ENCODE measurements at places on chromosomes 3 and 15.

- DNase-seq, result no peak
Measured at GRCh38 chr3:123778991-123779622, 105.0 kb downstream of the MYLK start.

DNA sequence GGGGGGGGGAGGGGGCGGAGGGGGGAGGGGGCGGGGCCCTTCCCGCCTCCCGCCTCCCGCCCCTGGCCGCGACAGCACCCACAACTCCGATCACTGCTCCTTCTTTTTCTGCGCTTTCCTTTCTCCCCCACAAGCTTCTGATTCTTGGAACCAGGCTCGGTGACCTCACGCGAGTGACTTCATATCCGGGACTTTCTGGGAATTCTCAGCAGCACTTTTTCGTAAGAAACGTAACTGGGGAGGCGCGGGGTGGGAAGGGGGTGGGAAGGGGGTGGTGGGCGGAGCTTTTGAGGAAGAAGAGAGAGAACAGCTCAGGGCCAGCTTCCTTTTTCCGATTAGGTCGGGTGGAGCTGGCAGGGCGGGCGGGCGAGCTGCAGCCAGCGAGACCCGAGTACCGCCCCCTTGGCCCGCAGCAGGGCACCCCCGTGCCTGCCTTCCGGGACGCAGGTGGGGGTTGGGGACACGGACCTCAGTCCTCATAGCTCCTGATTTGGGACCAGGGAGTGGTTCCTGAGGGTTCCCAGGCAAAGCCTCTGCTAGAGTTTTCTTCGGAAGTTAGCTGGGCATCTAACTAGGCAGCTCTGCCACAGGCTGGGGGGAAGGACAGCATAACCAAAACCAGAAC, 14.6 kb downstream of the XIRP1 start:
- DNase-seq, result peak; percentile 93

DNA sequence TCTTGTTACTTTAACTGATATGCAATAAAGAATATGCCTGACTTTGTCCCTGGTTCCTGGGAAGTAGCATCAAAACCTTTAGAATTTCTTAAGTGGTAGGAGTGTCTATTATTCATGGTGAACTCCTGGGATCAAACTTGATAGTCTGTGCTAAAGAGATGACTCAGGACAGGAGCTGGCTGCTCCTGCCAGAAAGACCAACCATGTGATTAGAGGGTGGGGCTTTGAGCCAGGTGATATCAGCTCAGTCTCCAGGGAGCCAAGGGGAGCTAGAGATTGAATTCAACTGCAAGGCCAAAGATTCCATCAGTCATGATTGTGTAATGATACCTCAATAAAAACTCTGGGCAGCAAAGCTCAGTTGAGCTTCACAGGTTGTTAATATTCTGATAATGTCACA, 20.6 kb upstream of the TMC3 start:
- DNase-seq, result no peak

DNA sequence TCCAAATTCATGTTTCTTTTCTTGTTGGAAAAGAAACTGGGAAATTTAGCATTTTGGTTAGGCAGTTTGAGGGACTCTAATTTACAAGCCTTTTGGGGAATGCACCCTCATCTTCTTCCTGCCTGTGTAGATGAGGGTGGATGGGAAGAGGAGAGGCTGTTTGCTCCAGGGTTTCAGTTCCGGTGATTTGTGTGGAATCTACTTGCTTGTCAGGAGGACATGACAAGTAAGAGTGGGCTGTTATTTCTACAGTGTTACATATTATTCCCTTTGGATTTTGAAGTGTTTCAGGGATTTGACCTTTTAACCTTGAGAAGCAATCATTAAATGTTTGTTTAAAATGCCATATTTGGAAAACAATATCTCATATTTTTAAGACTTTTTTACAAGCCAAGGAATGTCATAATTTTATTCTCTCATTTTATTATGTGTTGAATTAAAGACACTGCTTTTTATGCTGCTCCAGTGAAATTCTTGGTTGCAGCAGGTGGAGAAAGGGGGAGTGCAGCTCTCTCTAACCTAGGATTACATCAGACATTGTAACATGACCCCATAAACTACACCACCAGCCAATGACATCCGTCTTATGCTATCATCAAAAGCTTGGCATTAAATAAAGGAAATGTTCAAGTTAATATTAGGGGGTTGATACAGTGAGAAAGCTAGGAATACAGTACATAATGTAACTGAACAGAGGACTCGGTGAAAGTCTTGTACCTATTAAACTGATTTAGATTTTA, 30.2 kb downstream of the PLAAT1 start:
- DNase-seq, result no peak

GRCh38 chr15:92638709-92639365, 16.7 kb downstream of the FAM174B start:
- no peak for DNase-seq

- DNase-seq, result no peak
Measured at GRCh38 chr3:47663630-47664240, 85.1 kb upstream of the CSPG5 start.

GRCh38 chr15:71465131-71465955, 345.0 kb upstream of the NR2E3 start:
- DNase-seq, result no peak

DNA sequence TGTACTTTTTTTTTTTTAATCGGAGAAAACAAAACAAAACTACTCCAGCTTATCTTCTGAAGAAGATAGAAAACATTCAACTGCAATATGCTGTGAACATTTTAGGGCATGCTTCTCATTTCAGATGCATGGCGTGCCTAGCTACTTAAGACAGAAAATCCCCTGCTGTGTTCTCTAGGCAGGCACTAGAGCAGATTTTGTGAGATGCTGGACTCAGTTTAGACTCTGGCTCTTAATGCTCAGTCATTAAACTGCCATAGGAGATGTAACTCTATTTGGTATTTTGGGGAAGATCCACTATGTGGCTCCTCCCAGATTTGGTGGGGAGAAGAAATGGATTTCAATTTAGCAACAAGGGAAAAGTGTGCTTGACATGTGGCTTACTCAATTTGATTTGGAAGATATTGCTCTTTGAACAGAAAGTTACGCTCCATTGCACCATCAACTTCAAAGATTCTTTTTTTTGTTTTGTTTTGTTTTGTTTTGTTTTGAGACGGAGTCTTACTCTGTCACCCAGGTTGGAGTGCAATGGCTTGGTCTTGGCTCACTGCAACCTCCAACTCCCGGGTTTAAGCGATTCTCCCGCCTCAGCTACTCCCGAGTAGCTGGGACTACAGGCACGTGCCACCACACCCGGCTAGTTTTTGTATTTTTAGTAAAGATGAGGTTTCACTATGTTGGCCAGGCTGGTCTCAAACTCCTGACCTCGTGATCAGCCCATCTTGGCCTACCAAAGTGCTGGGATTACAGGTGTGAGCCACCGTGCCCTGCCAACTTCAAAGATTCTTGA, 62.0 kb upstream of the LEKR1 start:
- no peak for DNase-seq

DNA sequence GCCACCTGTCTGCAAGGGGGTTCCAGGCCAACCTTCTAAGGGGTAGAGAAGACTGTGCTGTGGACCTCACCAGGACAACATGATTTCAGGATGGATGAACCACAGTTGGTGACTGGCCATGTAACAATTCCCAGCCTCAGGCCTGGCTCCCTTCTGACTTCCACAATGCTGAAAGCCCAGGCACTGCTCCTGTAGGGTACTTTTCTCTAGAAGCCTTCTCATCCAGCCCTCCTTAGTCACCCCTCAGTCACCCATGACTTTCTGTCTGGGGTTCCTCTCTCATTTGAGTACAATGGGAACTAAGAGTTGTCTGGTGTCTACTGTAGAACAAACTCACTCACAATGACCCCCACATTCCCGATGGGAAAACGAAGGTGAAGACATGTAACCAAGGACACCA, 8.6 kb downstream of the ALS2CL start:
- DNase-seq, result no peak

GRCh38 chr15:100601617-100602063, 344 bp downstream of the LINS1 start:
- no peak for DNase-seq

GRCh38 chr15:68442041-68442440, 10.1 kb upstream of the ITGA11 start:
- DNase-seq, result no peak

DNA sequence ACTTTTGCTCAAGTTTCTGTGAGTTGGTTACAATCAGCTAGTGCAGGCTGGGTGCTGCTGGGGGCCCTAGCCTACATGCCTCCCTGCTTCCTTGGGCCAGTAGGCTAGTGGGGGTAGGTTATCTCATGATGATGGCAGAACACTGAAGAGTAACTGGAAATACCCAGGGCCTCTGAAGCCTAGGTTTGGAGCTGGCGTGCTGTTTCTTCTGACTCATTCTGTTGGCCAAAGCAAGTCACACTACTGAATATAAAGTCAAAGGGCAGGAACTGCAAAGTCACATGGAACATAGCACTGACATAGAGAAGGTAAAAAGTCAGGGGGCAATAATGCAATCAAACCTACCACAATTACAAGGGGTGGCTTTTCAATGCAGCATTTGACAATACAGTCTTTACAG, 34.5 kb downstream of the RASGRP1 start:
- no peak for DNase-seq

DNA sequence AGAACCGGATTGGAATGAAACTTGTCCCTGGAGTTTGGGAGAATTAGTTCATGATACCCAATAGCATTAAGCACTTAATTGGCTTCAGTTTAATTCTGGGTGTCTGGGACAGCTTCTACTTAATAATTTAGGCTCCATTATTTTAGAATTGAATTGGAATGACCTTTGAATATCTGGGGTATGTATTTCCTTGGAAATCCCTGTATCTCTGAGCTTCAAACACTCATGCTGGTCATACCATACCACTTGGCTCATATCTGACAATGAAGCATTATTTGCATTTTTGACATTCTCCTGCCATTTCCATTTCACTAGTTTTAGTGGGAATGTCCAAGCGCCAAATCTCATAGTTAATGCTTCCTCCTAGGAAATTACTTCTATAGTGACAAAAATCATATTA, 393.1 kb downstream of the DIPK2A start:
- DNase-seq, result no peak

GRCh38 chr3:146523531-146523930, 20.9 kb downstream of the PLSCR1 start:
- no peak for DNase-seq

GRCh38 chr15:50183112-50183794, 1.3 kb downstream of the SLC27A2 start:
- DNase-seq, result no peak

- DNase-seq, result no peak
Measured at GRCh38 chr3:127413318-127413673, 125.5 kb upstream of the PRR20G start.

DNA sequence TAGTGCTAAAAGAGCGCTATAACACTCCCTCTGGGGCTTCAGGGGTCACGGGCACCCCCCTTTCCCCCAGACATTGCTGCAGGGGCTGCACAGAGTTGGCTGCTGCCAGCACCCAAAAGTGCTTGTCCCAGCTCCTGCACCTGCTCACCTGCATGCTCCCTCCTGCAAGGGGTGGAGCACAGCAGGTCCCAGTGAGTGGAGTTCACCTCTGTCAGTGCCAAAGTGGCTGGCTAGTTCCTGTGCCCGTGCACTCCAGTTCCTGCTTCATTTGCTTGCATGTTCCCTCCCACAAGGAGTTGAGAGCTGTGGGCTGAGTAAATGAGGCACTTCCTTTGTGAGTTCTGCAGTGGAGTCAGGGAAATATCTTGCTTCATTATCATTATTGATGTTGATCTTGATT, 476.9 kb downstream of the SQOR start:
- DNase-seq, result no peak

DNA sequence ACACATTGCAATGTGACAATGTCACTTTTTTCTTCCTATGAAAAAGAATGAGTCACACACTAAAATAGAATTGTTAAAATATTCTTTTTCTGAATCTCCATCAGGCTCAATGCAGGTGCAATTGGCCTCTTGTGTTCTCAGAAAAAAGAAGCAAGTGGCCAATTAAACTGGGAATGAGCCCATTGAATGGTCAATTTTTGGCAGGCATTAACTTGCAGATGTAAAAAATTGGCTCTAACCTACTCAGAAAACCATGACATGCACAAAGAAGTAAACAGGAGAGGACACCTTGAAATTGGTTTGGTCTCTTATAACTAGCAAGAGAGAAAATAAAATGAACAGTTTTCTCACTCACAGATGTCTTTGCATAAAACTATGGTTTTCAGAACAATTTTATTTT, 820.8 kb downstream of the TBL1XR1 start:
- DNase-seq, result no peak

DNA sequence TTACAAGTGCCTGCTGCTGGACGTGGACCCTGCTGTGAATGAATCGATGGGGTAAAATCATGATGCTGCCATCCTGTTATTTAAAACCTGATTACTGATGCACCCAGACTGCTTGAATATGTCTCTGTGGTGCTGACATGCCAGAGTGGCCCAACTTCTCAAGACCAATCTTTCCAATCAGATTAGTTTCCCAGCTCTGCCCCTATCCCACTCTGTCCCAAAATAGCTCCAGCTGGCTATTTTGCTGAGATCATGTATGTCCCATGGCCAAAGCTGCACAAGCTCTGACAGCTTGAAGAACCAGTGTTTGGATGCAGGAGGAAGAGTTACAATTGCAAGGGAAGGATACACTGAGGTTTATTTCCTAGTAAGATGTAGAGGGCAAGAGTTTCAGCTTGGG, 153.6 kb downstream of the TMEM108 start:
- DNase-seq, result no peak

DNA sequence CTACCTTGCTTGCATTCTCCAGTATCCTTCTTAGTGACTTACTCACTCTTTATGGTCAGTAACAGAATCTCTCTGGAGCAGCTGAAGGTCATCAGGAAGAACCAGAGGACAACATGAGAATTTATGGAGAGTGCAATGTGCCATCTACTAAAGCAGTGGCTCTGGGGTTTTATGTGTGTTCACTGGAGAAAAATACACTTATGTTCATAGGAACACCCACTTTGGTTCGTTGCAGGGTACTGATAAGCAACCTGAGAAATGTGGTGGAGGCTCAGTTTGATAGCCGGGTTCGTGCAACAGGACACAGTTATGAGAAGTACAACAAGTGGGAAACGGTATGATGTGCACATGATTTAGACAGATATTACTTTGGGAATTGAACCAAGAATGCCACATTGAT, 12.8 kb downstream of the CPB1 start:
- no peak for DNase-seq

DNA sequence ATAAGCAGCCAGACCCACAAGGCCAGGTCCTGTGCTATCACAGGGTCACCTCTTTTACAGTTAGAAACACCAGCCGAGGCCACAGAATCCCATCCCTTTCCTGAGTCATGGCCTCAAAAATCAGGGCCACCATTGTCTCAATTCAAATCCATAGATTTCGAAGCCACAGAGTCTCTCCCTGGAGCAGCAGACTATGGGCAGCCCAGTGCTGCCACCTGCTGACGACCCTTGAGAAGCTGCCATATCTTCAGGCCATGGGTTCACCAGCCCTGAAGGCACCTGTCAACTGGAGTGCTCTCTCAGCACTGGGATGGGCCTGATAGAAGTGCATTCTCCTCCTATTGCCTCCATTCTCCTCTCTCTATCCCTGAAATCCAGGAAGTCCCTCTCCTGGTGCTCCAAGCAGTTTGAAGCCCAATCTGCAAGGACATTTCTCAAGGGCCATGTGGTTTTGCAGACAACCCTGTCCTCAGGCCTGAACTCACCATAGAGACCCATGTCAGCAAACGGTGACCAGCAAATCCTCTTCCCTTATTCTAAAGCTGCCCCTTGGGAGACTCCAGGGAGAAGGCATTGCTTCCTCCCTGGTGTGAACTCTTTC, 39.6 kb downstream of the TGM4 start:
- DNase-seq, result peak; percentile 82

- DNase-seq, result peak; percentile 84
Measured at GRCh38 chr15:100111125-100112060, 230.4 kb downstream of the ADAMTS17 start.
